Stimulated activated CD8-positive, alpha-beta memory T cell treated with anti-CD3 and anti-CD28 coated beads, Interleukin-4, amount 100 ng/mL, for 1 hour (primary cell): ENCODE measurements at places on chromosomes 7 and 10.

GRCh38 chr7:122637784-122638183 is 61.1 kb downstream of the RNF133 start:
- DNase-seq = no peak

- no peak for DNase-seq
Observed at GRCh38 chr10:103612462-103613365, 119.2 kb downstream of the NEURL1 start.

- DNase-seq = no peak
Observed at GRCh38 chr7:70097645-70098044, 499.4 kb downstream of the AUTS2 start.

DNA sequence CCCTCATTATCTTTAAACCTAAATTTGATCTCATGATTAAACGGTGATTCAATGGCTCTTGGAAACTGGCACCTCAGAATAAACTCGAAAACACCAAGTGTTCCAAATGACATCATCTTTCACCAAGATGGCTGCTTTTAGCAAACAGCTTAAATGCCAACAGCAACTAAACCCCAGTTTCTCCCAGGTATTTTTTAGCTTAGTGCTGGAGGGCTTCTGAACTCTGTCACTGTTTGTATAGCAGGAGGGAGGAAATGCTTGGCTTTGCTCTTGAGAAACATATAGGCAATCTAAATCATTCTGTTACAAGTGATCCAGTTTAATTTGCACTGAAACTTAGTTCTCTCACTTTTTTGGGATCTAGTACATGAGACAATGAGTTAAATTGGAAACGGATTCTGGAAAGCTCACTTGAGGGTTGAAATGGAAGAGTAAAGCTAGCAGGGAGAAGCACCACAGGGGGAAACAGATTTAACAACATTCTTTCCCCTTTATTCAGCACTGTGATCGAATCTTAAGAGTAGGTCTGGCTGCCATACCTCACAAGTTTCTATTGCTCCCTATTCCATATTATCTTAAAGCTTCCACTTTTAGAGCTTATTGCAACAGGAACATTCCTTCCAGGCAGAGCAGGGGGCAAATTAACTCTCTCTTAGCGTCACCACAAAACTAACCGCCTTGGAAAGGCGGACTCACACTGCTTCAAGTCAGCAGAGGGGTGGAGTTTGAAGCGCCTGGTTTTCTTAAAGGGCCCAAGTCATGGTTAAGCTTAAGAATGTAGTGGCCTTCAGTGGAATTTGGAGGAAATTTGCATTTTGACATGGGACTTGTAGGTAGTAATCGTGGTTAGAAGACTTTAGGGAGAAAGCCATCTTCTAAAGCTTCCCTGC is 1.8 kb upstream of the CCDC6 start:
- DNase-seq = peak; percentile 16

GRCh38 chr10:70918851-70919530 is 30.6 kb upstream of the PCBD1 start:
- DNase-seq = no peak

DNA sequence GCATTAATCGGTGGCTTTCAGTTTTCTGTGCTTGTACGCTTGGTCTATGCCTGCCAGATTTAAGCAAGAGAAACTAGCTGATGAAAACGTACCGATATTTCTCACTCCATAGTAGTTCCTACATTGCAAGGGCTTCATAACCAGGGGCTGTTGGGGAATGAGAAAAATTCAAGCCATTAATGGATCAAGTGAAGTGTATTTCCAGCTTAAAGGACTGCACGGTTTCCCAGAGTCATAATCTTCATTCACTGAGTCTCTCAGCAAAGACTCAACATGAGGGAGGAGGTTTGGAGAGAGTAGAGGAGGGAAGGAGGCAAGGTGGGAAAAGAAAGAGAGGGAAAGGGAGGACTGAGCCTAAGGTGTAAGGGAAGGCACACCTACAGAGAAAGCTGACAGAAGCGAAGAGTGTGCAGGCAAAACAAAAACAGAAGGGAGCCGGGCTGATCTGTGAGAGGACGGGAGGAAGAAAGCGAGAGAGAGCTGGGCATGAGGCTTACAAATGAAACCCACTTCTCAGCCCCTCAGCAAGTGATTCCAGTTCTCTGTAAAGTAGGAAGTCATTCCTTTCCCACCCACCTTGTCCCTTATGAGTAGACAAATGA is 625 bp downstream of the GIMAP2 start:
- no peak for DNase-seq

- no peak for DNase-seq
Observed at GRCh38 chr7:47036909-47037308, 545.0 kb downstream of the TNS3 start.

DNA sequence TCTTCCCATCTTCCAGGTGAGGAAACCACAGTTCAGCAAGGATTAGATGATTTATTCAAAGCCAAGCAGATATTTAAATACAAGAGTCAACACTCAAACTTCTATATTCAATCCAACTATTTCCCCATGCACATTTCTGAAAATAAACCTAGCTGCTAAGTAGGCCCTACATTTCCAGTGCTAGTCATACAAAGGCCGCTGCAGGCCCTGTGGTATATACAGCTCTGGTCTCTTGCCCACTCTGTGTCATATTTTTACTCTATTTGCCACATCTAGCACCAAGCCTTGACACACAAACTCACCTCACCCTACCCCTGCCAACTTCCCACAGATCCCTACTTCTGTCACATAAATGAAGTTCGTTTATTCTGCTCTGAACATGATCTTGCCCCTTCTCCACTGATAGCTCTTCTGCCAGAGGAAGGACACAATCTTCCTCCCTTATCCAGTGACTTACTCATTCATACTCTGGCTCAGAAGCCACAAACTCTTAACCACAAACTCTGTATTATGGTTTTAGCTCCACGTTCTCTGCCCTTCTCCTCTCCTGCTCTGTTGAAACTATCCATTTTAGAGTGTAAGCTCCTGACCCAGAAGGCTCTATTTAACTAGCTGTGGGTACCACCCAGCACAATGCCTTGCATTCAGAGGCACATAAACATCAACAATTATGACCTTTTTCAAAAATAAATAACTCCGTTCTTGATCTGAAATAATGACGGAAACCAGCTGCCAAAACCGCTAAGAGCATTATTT is 180.7 kb downstream of the CPEB3 start:
- DNase-seq = no peak

DNA sequence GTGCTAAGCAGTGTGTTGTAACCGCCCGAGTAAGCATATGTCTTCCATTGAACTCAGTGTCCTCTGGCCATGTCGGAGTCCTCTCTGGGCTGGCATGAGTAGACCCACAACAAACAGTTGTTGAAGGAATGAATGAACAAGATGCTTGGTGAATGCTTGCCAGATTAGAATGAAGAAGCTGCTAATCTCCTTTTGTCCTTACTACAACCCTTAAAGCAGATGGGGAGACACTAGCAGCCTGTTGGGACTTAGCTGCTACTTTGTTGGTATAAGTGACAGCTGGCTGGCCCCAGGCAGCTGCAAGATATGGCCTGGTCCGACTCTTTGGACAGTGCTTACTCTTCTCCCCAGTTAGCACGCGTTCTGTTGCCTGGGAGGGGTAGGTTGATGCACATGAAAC is 370.1 kb downstream of the RPS24 start:
- no peak for DNase-seq

GRCh38 chr7:157461573-157462418 is 125.0 kb downstream of the DNAJB6 start:
- DNase-seq = no peak

DNA sequence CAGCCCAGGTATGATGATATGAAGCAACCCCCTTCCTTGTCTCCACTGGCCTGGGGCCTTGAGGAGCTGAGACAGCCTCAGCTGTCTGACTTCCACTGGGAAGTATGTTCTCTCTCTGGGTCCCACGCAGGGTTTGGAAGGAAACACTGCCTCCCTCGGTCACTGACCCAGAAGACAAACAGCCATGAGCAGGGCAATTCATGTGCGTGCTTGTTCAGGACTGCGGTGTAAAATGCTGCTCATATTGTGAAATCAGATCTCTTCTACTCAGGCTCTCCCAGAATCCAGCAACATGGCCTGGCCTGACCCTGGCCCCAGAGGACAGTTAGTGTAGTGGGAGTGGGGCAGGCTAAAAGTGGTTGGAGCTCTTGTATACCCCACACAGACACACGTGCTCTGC is 2.8 kb downstream of the CLCN1 start:
- DNase-seq = no peak

DNA sequence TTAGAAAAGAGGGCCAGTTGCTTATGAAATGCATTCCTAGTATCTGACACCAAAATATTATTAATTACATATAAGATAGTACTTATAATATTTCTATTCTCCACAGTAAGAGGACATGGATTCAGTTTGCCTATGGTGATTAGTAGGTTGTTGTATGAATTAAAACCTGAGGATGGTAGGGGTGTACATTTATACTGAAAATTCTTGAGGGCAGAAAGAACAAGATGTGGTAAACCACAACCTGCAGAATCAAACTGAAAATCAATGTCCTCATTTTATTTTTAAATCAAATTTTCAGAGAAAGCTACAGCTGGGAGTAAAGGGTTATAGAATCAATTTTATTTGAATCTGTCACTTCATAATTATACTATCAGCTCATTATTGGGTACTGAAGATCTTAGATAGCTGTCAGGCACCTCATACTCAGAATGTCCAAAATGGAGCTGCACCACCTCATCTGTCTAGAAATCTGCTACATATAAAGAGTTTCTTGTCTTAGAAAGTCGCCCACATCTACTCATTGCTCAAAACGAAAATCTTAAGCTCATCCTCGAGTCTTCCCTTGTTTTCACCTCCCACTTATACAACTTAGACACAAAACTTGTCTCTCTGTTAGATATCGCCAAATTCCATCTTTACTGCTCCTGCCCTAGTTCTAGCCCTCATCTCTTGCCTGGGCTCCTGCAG is 65.4 kb downstream of the MYO3A start:
- no peak for DNase-seq

DNA sequence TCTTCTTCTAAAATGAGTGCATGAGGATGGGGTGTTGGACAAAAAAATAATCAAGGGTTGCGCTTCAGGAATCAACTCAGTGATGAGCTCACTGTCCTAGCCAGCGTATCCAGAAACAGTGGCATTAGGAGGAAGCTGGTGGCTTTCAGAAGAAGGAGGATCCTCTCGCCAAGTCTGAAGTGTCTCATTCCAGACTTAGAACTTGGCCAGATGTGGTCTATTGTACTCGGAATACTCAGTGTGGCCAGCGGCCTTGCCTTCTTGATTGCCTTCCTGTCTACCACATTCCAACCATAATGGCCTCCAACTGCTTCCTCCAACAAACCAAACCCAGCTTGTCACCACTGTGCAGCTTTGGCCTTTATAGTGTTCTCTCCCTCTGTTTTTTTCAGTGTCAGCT is 732.4 kb downstream of the KCNMA1 start:
- no peak for DNase-seq

- no peak for DNase-seq
Observed at GRCh38 chr10:43166207-43166879, 28.1 kb downstream of the CSGALNACT2 start.

- no peak for DNase-seq
Observed at GRCh38 chr7:122412441-122412840, 107.9 kb upstream of the FEZF1 start.

DNA sequence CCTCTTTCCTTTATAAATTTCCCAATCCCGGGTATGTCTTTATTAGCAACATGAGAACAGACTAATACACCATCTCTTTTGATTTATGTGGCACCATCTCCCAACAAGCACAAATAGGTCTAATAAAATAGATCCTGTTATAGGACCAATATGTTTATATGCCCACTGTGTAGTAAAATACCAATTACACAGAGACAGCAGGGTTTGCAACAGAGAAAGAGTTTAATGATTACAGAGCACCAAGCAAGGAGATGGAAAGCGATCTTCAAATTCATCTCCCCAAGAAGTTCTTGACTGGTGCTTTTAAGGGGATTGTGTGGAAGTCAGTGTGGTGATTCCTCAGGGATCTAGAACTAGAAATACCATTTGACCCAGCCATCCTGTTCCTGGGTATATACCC is 33.5 kb upstream of the TECTB start:
- DNase-seq = no peak

GRCh38 chr7:139422126-139422525 is 61.3 kb downstream of the KLRG2 start:
- DNase-seq = no peak

DNA sequence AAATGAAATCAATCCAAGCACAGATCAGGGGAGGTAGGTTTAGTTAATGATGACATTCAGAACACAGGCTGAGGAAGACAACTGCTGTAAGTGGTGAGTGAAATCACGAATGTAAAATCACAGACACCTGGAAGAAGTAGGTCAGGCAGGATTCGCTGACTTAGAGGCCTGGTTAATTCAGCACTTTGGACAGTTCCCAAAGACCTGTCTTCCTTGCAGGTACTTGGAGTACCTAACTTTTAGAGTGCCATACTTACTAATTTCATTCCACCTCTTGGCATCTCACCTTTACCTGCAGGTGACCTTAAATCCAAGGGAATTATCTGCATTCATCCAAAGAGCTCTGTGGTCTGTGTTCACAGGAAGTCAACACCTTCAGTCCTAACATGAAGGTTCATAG is 822.3 kb downstream of the PHTF2 start:
- DNase-seq = no peak

- no peak for DNase-seq
Observed at GRCh38 chr7:47460251-47460989, 121.5 kb downstream of the TNS3 start.

GRCh38 chr7:78080811-78081210 is 282.2 kb downstream of the PHTF2 start:
- no peak for DNase-seq

DNA sequence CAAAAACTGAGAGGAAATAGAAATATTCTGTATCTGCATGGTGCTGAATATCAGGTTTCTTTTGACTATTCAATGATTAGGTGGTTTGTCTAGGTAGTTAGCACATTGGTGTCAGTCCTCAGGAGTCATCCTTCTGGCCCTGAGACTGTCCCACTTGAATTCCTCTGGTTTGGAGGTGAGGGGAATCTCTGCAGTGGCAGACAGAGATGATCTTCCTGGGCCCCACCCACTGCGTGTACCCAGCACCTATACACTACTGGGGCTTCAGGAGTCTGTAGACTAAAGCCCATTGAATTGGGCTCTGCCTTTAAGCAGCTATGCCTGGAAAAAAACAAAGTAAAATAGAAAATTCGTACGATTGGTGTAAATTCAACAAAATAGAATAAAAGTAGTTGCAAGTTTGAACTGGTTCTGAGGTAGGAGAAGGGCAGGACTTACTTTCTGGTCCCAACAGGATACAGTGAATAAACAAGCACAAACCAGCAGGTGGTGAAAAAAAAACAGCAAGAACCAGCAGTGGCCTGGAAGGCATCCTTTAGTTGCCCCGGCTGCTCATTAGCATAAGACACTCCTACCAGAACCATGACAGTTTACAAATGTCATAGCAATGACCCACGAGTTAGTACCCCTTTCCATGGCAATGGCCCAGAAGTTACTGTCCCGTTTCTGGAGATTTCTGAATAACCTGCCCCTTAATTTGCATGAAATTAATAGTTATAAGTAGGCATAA is 1.7 kb downstream of the LIPM start:
- DNase-seq = no peak
